ENCODE measurements at places on chromosomes 12 and 14.

DNA sequence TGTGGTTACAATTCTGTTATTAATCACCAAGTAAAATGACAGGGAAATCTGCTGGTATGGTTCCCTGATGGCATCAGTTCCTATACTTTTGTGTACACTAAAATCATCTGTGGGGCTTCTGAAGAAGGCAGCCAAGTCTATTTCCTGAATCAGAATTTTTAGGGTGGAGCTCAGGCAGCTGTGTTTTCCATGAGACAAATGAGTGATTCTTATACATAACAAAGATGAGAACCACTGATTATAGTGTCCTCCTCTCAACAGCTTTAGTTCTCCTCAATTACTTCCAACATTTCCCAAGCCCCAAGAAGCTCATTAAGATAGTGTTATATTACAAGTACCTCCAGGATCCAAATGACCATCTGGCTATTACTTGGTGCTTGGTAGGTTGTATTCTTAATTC is 64.5 kb upstream of the USP44 start:
- DNase-seq = peak; percentile 75

- peak; percentile 63 for DNase-seq
These were observed 179.2 kb upstream of the DCN start for GRCh38 chr12:91361864-91362263.

GRCh38 chr12:31009976-31010375 is 63.7 kb upstream of the DDX11 start:
- no peak for DNase-seq

DNA sequence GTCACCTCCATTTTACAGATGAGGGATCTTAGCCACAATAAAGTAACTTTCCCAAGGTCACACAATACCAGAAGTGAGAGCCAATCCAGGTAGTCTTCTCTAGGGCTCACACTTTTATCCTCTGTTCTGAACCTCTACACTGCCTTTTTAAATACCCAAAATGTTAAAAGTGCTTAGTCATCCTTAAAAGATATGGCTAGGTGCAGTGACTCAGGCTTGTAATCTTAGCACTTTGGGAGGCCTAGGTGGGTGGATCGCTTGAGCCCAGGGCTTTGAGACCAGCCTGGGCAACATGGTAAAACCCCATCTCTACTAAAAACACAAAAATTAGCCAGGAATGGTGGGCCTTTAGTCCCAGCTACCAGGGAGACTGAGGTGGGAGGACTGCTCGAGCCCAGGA is 104.1 kb upstream of the PPP4R3A start:
- DNase-seq = no peak

DNA sequence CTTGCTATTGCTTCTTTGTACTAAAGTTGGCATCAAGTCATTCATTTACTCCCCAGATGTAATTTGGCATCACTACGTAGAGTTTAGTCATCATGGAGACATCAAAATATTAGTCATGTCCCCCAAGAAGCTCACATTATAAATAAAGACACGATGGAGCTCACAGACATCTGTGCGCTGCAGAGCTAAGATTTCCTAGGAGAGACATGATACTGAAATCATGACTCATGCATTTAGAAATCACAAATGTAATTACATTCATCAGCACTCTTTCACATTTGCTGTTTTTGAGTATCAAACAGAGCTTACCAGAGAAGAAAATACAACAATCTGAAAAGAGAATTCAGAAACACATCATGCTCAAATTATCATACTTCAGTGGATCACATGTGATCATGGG is 169.8 kb downstream of the LRIG3 start:
- no peak for DNase-seq

DNA sequence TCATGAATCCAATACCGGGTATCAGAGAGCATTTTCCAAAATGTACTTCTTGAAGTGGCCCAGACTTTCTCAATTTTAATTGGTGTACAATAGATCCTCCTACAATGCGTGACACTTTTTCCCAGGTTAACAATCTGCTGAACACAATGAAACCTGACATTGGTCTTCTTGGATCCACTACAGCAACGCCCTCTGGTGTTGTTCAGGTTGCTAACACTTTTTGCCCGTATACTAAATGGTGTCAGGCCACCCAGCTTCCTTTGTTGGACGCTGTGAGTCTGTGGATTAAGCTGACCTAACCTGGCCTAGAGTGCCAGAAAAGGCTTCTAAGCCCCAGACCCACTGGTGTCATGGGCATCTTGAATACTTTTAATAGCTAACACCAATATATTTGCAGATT is 89.2 kb downstream of the KCNK10 start:
- DNase-seq = no peak

- no peak for DNase-seq
These were observed 539.3 kb upstream of the TBX3 start for GRCh38 chr12:115223322-115223721.

DNA sequence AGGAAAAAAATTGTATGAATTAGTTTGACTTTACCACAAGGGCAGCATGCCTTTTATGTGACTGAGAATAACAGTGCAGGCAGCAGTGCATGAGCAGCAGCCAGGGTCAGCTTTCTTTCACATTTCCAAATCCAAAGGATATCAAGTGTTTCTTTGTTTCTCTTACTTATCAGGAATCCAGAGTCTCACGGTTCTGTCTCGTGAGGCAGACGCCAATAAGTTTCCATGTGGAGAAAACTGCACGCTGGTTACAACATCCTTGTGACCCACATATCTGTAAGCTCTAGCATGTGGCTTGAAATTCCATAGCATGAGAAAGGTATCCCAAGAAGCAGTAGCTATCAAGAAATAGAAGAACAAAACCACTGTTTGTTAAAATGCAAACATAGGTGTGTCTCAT is 27.6 kb downstream of the GALNT4 start:
- no peak for DNase-seq

DNA sequence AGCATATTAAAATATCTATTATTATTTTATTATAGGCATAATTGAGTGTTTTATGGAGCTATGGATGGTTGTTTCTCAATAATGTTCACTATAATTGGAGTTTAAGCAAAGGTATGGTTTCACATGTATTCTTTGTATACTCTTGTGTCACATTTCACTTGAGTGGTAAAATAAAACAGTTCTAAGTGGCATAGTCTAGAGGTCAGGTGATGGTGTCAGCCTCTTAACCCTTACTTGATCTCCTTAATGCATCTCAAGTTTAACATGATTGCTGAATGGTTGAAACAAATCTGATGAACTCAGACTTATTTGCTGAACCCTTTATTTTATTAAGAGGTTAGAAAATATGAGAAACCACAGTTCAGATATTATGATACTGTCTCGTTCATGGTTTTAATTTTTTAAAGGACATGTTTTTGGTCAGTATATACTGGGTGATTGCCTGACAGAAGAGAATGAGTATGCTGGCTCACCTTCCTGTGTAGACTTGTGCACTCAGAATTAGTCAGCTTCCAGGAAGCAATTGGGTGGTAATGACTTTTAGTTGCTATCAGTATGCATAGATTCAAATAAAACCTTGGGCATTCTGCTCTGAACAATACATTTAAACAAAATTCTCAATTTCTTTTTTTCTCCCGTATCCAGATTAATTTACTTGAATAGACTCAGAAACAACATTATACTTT is 464.6 kb downstream of the PCNX1 start:
- peak; percentile 84 for DNase-seq

DNA sequence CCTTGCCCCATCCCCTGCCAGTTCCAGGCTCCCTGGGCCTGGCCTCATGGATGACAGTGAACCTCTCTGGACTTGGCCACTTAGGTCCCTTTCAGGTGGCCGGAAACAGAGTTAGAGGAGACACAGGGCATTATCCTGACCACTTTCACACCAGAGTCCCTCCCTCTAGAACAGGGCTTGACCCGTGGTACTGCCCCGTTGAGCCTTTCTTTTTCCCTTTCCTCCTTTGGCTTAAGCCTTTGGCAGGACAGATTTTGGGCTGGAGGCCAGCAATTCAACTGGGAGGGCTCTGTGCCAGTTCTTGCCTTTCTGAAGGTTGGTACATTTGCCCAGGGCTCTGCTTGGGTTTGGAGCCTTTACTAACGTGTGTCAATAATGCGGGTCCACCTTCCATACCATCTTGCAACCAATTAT is 22.8 kb downstream of the TPCN1 start:
- peak; percentile 71 for DNase-seq

GRCh38 chr12:9273276-9273675 is 65.1 kb upstream of the PZP start:
- no peak for DNase-seq

DNA sequence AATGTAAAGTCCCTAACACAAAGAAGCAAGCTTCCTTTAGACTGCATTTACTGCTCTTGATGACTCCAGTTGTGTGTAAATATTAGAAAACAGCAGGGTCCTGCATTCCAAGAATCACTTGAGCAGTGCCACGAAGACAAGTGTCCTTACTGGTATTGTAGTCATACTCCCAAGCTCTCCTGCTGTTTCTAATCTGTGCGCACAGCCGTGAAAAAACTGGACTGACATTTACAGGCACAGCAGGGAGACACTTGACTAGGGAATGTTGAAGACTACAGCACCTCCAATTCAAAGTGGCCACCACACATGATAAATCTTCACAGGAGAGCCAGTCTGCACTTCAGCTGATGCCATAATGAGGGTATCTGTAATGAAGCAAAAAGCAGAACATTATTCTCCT is 91.4 kb downstream of the VRK1 start:
- no peak for DNase-seq

Data from dermis microvascular lymphatic vessel endothelial cell (primary cell).